ENCODE measurements at places on chromosomes 2 and 18. TPM values are rescaled to one million over a fixed set of nuclear protein-coding genes. Genes with fewer than 3 reads are reported as not detected.
A peak's percentile ranks its signal among the peaks of the same experiment; 100 is the strongest.

- H3K4me1 ChIP-seq: peaks cover 36% of the 10 kb centered on the region
- no peak overlapping the region for H3K4me3 ChIP-seq
- H3K27ac ChIP-seq: no peak overlapping the region
- no peaks in the 10 kb centered on the region for H3K36me3 ChIP-seq
- no peak for DNase-seq
These were observed 14.9 kb upstream of the HPCAL1 start for GRCh38 chr2:10287761-10288160.

GRCh38 chr2:67366832-67367412 lies 30.2 kb upstream of the ETAA1 start:
- H3K27me3 ChIP-seq: no peaks in the 10 kb centered on the region
- no peaks in the 10 kb centered on the region for H3K4me1 ChIP-seq
- no peaks in the 10 kb centered on the region for H3K36me3 ChIP-seq
- DNase-seq: no peak
- H3K4me3 ChIP-seq: no peak overlapping the region
- no peak overlapping the region for H3K27ac ChIP-seq

DNA sequence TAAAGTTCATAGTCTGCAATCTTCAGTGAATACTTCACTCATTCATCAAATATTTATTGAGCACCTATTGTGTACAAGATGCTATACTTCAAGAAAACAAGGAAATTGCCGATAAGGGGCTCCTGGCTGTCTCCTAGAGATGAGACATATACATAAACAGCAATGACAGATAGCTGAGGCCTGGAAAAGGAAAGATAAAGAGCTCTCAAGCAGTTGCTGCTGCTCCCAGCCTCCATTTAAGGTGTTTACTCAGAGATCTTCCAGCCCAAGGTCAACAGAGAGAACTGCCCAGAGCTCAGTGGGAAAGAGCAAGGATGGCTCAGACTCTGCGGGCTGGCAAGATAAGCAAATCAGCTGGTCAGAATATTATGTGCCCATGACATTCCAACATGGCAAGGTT lies 3.3 kb upstream of the SLC14A2 start:
- no peak for DNase-seq
- H3K4me1 ChIP-seq: peaks cover 43% of the 10 kb centered on the region
- no peak overlapping the region for H3K4me3 ChIP-seq
- H3K27ac ChIP-seq: no peak overlapping the region
- no peaks in the 10 kb centered on the region for H3K36me3 ChIP-seq

DNA sequence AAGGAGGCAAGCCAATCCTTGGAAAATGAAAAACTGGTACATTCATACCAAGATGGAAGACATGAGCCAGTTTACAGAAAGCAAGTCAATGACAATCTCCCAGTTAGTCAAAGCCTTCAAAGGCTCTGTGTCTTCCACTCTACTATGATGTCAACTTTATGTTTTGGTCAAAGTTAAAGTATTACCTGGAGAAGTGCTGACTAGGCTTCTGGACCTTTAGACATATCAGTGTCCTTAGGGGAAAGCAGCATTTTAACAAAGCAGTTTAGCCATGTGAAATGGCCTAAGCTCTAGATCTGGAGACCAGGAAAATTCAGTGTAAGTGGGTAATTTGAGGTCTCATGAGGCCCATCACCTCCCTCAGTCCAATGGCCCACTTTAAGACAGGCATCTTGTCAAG lies 30.8 kb downstream of the AAK1 start:
- H3K4me3 ChIP-seq: no peak overlapping the region
- DNase-seq: no peak
- no peak overlapping the region for H3K27ac ChIP-seq
- peaks cover 52% of the 10 kb centered on the region for H3K4me1 ChIP-seq
- H3K27me3 ChIP-seq: no peaks in the 10 kb centered on the region
- H3K36me3 ChIP-seq: no peaks in the 10 kb centered on the region

DNA sequence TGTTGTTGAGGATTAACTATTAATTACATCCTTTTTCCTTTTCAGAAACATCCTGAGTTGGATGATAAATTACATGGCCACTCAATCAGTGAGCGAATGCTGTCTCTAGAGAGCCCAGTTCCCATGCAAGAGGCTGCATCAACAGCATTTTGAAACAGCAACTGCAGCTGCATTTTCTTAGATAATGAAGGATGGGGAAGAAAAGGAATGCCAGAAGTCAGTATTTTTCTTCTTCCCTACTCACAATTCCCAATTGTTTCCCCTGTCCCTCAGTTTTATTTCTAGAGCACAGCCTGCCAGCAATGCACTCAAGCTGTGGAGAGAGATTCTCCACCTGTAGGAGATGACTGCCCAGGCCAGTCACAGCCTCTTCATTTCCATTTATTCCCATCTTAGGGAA lies 6.9 kb downstream of the SCN7A start:
- DNase-seq: no peak
- H3K4me1 ChIP-seq: no peaks in the 10 kb centered on the region
- H3K36me3 ChIP-seq: no peaks in the 10 kb centered on the region
- no peak overlapping the region for H3K27ac ChIP-seq
- H3K27me3 ChIP-seq: no peaks in the 10 kb centered on the region

DNA sequence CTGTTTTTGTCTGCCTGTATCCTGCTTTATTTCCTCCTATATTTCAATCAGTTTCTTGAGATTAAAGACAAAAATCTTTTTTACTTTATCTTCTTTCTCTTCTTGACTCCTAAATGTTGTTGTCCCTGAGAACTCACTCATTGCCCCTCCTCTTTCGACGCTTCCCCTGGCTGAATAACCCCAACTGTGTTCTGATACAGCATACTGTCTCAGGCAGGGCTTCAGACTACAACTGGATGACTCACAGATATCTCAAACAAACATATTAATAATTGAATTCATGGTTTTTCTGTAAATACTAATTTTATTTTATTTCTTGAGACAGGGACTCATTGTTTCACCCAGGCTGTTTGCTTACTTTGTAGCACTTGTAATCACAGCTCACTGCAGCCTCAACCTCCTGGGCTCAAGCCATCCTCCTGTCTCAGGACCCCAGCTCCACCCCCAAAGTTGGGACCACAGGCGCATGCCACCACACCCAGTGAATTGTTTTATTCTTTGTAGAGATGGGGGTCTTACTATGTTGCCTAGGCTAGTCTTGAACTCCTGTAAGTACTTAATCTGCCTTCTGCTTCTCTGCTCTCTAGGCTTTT lies 9.4 kb downstream of the ITGAV start:
- H3K27ac ChIP-seq: no peak overlapping the region
- peaks cover 39% of the 10 kb centered on the region for H3K4me1 ChIP-seq
- DNase-seq: no peak
- no peak overlapping the region for H3K4me3 ChIP-seq

DNA sequence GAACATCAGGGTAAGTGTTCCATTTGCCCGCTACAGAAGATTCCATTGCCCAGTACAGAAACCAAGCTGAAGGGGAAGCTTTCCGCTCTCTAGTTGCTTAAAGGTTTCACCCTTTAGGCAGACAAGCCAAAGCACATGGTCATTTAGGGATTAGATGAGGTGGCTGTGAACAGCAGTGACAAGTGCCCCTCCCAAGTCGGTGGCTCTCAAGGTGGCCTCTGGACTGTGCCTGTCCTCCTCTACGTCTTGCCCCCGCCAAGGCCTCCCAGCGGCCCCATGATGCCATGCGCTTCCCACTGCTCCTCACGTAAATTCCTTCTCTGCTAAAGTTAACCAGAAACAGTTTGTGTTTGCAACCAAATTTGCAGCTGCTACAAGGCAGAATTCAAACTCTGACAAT lies 24.2 kb upstream of the PTPN4 start:
- DNase-seq: no peak
- no peaks in the 10 kb centered on the region for H3K36me3 ChIP-seq
- no peak overlapping the region for H3K4me3 ChIP-seq
- H3K27me3 ChIP-seq: no peaks in the 10 kb centered on the region
- H3K4me1 ChIP-seq: no peaks in the 10 kb centered on the region
- no peak overlapping the region for H3K27ac ChIP-seq

- no peaks in the 10 kb centered on the region for H3K36me3 ChIP-seq
- H3K27ac ChIP-seq: no peak overlapping the region
- no peaks in the 10 kb centered on the region for H3K4me1 ChIP-seq
- no peak overlapping the region for H3K4me3 ChIP-seq
- no peak for DNase-seq
These were observed 291.8 kb upstream of the SESTD1 start for GRCh38 chr2:179556425-179556824.

DNA sequence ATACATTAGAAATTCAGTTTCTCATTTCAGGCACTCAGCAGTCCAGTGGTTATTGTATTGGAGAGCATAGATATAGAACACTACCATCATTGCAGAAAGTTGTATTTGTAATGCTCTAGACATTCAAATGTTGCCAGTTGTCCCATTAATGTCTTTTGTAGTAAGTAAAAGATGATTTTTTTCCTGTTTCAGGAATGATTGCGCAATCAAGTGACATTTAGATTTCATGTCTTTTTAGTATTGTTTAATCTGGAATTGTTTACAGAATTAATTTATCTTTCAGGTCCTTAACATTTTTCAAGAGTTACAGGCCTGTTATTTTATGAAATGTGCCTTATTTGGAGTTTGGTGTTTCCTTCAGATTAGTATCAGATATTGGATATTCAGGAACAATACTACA lies 134.7 kb downstream of the MSTN start:
- H3K4me3 ChIP-seq: no peak overlapping the region
- no peak for DNase-seq
- H3K36me3 ChIP-seq: no peaks in the 10 kb centered on the region
- no peaks in the 10 kb centered on the region for H3K27me3 ChIP-seq
- no peaks in the 10 kb centered on the region for H3K4me1 ChIP-seq
- H3K27ac ChIP-seq: no peak overlapping the region

- H3K36me3 ChIP-seq: no peaks in the 10 kb centered on the region
- peaks cover 6% of the 10 kb centered on the region for H3K4me1 ChIP-seq
- H3K27ac ChIP-seq: peak overlapping the region; percentile 95
- DNase-seq: no peak
- H3K4me3 ChIP-seq: peak overlapping the region; percentile 70
These were observed 651 bp downstream of the STK17B start for GRCh38 chr2:196170606-196171247.

- peaks cover 4% of the 10 kb centered on the region for H3K4me1 ChIP-seq
- no peak for DNase-seq
- peak overlapping the region; percentile 91 for H3K27ac ChIP-seq
- H3K4me3 ChIP-seq: peak overlapping the region; percentile 87
- H3K27me3 ChIP-seq: no peaks in the 10 kb centered on the region
- H3K36me3 ChIP-seq: peaks cover 27% of the 10 kb centered on the region
These were observed 1.5 kb downstream of the GRHL1 start for GRCh38 chr2:9952856-9953503.

GRCh38 chr18:35564795-35565453 lies 16.6 kb upstream of the GALNT1 start:
- DNase-seq: no peak
- H3K27me3 ChIP-seq: no peaks in the 10 kb centered on the region
- no peak overlapping the region for H3K27ac ChIP-seq
- no peaks in the 10 kb centered on the region for H3K36me3 ChIP-seq
- peaks cover 3% of the 10 kb centered on the region for H3K4me1 ChIP-seq
- H3K4me3 ChIP-seq: no peak overlapping the region

DNA sequence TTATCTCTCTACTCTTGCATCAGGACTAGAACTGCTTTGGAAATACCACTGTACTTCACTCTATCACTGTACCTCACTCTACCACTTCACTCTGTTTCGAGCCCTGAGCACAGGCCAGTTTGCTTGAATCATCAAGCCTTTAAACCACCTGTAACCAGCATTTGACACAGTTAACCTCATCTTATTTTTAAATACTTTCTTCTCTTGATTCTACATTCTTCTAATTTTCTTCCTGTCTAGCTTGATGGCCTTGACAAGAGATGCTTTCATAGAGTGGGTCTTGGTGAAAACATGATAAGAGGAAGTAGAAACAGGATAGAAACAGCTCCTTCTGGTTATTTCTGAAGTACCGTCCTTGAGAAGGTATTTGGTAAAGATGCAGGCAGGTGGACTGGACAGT lies 78.1 kb downstream of the SPIRE1 start:
- H3K4me1 ChIP-seq: no peaks in the 10 kb centered on the region
- H3K27ac ChIP-seq: no peak overlapping the region
- no peaks in the 10 kb centered on the region for H3K27me3 ChIP-seq
- H3K4me3 ChIP-seq: no peak overlapping the region
- no peak for DNase-seq
- no peaks in the 10 kb centered on the region for H3K36me3 ChIP-seq

DNA sequence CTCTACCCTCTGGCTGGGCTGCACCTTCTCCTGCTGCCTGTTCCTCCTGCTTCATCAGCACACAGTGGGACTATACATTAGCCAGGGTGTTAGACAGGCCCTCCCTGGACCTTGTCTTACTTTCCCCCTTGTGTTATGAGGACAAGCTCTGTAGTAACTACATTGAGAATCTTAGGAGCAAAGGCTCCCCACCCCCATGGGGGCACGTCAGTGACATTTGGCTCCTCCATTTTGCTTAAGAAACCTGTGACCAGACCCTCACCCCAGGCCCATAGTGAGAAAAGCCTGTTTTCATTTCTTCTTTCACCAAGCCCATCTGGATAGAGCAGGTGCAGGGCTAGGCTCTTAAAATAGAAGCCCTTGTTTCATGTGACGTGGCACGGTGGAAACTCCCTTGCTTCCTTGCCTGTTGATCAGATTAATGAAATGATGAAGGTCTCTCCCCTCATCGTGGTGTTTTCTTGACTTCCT lies 146.7 kb downstream of the RPIA start:
- DNase-seq: no peak
- no peaks in the 10 kb centered on the region for H3K27me3 ChIP-seq
- no peaks in the 10 kb centered on the region for H3K36me3 ChIP-seq
- H3K4me3 ChIP-seq: no peak overlapping the region

DNA sequence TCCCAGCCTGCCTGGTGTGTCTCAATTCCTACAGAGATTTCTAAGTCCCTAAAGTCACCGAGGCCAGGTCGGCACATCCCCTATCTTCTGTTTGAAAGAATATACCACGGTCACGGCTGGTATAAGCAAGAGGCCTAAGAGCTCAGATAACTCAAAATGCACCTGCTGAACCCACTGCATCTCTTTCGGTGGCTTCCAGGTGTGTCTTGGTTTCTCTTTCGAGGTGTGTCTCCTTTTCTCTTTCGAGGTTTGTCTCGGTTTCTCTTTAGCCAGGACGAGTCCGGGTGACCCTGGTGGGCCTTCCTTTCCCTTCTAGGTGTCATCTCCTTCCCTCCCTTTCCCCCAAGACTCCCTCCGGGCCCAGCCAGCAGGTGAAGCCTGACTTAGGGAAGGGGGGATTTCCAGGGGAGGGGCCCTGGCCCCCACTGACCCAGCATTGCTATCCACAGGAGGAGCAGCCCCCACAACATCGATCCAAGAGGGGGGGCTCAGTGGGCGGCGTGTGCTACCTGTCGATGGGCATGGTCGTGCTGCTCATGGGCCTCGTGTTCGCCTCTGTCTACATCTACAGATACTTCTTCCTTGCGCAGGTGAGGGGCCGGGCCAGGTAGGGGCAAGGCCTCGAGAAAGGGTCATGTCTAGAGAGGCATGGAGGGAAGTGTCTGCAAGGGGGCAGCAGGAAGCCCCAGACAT lies 8.4 kb downstream of the ITM2C start:
- no peaks in the 10 kb centered on the region for H3K27me3 ChIP-seq
- DNase-seq: no peak
- peaks cover 17% of the 10 kb centered on the region for H3K4me1 ChIP-seq
- H3K4me3 ChIP-seq: no peak overlapping the region

GRCh38 chr2:31282634-31283033 lies 48.7 kb downstream of the EHD3 start:
- no peak overlapping the region for H3K4me3 ChIP-seq
- no peak for DNase-seq
- H3K4me1 ChIP-seq: peaks cover 22% of the 10 kb centered on the region
- peak overlapping the region; percentile 76 for H3K27ac ChIP-seq

AOX1 gene
- 3.2 TPM for total RNA-seq

C2orf81 gene
- 0.22 TPM for total RNA-seq

NGEF gene
- 7.2 TPM for total RNA-seq

DOCK10 gene
- total RNA-seq: 16.6 TPM

SH3YL1 gene
- 99.6 TPM for total RNA-seq

UGT1A6 gene
- total RNA-seq: 64.2 TPM

CELF4 gene
- total RNA-seq: not detected

AQP12B gene
- not detected for total RNA-seq

ARHGAP15 gene
- 4.1 TPM for total RNA-seq

CCDC102B gene
- 3.8 TPM for total RNA-seq

UPP2 gene
- not detected for total RNA-seq
